IMR-90 (cell line): ENCODE measurements at places on chromosomes 6 and 20.
A peak's percentile ranks its signal among the peaks of the same experiment; 100 is the strongest.

GRCh38 chr6:33418690-33419291 lies 884 bp upstream of the CUTA start:
- peak; percentile 42 for DNase-seq

DNA sequence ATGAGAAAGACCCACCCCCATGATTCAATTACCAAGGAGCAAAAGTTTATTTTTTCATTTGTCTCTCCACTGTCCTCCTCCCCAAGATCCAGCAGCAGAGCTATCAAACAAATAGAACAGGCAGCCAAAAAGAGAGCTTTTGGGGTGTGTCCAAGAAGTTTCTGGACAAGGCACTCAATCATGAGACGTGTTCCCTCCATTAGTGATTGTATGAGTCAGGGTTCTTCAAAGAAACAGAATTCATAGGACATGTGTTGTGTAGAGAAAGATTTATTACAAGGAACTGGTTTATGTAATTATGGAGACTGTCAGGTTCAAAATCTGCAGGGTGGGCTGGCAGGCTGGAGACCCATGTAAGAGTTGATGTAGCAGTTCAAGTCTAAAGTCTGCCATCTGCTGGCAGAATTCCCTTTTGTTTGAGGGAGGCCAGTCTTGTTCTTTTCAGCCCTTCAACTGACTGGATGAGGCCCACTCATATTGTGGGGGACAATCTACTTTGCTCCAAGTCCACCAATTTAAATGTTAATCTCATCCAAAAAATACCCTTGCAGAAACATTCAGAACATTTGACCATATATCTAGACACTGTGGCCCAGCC lies 248.1 kb upstream of the OPRM1 start:
- DNase-seq, result no peak

DNA sequence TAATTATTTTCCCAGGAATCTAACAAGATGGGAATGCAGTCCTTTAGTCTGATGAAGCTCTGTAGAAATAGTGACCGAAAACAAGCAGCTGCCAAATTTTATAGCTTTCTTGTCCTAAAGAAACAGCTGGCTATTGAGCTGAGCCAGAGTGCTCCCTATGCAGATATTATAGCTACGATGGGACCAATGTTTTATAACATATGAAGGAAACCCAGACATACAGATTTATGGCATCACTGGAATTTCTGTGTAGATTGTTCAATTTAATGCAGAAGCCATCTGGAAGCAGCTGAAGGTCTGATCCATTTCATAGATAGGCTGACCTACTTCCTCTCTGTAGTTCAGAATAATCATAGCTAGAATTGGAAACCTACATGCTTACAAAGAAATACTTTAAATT lies 11.8 kb upstream of the SNPH start:
- DNase-seq, result no peak

DNA sequence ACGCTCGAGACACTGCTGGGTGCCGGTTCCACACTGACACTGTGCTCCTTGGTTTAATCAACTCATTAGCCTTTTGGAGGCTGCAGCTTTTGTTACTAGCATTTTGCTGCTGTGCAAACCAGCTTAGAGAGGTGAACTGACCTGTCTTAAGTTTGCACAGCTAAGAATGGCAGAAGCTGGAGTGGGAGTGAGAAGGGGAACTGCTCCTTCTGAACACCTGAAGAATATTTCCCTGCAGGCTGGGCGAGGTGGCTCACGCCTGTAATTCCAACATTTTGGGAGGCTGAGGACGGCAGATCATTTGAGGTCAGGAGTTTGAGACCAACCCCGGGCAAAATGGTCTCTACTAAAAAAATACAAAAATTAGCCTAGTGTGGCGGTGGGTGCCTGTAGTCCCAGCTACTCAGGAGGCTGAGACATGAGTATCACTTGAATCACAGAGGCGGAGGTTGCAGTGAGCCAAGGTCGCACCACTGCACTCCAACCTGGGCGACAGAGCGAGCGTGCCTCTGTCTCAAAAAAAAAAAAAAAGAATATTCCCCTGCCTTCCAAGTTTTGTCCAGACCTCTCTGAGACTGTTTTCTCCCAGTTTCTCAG lies 5.0 kb downstream of the CEBPB start:
- DNase-seq, result peak; percentile 64

DNA sequence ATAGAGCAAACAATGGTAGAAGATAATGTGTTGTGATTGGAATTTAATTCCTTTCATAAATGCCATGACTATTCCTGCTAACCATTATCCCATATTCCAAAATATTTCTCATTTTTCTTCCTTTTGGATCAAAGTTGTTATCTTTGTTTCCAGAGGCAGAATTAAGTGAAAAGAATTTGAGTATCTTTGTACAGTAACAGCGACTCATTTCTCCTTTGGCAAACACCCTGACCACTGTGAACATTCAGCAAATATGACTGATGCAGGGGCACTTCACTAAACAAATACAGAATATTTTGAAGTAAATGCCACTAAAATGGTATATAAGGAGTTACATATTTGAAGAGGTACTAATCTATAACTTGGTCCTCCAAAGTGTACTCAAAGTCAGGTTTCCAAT lies 105.0 kb upstream of the LAMP5 start:
- peak; percentile 60 for DNase-seq

DNA sequence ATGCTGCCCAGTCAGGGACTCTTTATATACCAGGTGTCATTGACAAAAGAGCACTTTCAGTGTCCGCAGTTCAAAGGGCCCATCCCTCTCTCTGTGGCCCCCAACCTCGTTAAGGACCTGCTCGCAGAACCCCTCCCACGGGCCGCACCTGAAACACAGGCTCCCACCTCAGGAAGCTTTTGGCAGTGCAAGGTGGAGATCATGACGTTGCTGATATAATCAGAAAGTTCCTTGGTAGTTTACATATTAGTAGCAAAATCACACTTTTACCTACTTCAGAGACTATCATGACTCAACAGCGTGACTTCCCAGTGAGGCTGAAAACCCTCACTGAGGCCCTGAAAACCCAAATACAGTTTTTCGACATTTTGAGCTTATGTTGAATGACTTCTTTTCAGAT lies 4.1 kb downstream of the TTLL2 start:
- no peak for DNase-seq

GRCh38 chr6:125948455-125948854 lies 8.1 kb upstream of the HINT3 start:
- no peak for DNase-seq
